Activated CD4-positive, alpha-beta T cell treated with anti-CD3 and anti-CD28 coated beads, Interleukin-2, amount 50 U/mL, for 16 hours (primary cell): ENCODE measurements at places on chromosomes 5 and 9.

DNA sequence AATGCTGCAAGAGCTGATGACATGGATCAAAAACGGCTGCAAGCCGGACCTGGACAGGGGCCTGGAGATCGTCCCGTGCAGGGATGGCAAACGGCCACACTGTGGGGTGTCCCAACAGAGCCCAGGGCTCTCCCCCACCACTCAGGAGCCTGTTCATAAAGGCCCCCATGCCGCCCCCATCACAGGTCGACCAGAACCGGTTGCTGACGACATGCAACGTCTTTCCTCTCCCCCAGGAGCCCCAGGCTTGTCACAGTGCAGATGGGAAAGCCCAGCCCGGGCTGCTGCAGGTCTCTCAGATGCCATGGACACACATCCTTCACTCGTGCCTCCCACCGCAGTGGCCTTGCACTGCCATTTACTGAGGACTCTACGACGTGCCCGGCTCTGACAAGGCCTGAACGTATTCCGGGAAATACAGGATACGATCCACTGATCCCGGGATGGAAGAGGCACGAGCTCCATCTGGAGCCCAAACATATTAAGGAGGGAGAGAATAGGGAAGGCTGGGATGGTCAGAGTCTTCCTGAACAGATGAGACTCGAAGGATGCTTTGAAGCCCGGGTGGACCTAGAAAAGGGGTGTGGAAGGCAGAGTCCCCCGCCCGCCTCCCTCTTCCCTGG lies 76.5 kb upstream of the SARDH start:
- no peak for DNase-seq

DNA sequence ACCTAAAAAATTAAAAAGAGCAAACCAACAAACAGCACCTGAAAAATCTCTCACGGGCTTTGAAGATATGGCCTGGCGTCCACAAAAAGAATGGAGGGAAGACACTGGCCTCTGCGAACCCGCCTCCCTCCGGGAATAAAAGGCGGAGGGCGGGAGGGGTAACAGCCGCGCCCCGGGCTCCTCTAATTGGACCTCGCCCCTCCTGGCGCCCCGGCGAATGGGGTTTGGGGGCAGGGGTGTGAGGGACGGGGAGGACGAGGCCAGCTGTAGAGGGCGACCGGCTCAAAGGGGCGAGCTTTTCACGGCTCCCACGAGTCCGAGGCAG lies 753 bp downstream of the FANCC start:
- peak; percentile 52 for DNase-seq

DNA sequence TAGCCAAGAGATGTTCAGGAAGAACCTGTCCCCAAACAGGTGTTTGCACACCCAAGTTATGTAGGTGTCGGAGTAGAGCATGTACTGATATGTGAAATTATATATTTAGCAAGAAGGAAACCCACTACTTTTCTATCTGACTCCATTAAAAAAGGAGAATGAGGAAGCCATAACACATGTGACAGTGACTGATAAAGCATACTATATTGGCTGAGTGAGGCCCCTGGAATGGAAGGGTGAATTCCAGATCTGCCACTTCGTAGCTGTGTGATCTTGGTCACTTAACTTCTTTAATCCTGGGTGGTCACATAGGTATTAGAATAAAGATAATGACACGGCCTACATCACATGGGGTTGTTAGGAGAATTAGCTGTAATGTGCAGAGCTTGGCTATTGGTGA lies 116.0 kb upstream of the MAN2A1 start:
- DNase-seq: no peak

- DNase-seq: no peak
These were observed 44.0 kb downstream of the TNPO1 start for GRCh38 chr5:72860499-72860898.

DNA sequence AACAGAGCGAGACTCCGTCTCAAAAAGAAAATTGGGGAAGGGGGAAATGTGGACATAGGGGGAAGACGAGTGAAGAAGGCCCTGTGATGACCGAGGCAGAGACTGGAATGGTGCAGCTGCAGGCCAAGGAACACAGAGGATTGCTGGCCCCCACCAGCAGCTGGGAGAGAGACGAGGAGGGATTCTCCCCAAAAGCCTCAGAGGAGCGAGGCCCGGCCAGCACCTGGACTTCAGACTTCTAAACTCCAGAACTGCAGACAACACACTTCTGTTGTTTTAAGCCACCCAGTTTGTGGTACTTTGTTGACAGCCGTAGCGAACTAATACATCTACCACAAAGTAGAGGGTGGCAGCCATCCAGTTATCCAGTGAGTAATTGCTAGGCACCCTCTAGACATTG lies 124.6 kb downstream of the ATPSCKMT start:
- no peak for DNase-seq

GRCh38 chr9:20553558-20554149 lies 68.6 kb downstream of the MLLT3 start:
- no peak for DNase-seq

- no peak for DNase-seq
These were observed 9.8 kb upstream of the CPEB4 start for GRCh38 chr5:173878224-173878967.

GRCh38 chr5:177598477-177598876 lies 1.5 kb upstream of the B4GALT7 start:
- no peak for DNase-seq

DNA sequence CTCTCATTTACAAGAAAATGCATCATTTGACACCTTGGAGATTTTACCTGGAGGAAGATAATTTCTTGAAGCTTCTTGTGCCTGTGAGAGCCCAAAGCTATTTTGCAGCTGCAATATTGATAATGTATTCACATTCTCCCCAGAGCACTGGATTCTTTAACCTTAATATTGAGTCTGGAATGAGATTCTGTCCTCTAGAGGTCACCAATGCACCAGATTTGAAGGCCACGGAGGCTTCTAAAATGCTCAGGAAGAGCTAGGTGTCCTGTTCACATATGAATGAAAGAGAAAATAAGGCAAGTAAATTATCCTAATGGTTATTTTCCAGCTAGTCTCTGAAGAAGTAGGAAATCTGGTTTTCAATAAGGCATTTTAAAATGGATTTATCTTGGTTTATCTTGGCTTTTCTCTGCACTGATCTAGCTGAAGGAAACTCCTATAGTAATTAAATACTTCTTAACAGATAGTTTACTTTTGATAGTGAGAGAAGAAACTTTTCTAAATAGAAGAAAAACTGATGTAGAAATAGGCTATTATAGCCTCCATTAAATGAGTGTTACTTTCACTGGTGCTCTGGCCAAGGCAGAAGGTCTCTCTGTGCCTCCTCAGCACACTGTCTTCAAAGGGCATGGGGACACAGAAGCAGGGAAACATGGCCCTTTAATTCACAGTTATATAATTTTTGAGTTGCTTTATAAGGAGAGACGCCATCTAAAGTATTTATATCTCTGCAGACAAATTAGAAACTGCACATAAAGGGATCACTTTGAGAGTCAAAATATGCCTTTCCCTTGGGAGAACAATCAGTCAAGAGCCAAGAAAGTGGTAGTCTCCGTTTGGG lies 297.0 kb upstream of the ACTBL2 start:
- DNase-seq: peak; percentile 19

- no peak for DNase-seq
These were observed 68.2 kb upstream of the ITGA2 start for GRCh38 chr5:52920929-52921328.

DNA sequence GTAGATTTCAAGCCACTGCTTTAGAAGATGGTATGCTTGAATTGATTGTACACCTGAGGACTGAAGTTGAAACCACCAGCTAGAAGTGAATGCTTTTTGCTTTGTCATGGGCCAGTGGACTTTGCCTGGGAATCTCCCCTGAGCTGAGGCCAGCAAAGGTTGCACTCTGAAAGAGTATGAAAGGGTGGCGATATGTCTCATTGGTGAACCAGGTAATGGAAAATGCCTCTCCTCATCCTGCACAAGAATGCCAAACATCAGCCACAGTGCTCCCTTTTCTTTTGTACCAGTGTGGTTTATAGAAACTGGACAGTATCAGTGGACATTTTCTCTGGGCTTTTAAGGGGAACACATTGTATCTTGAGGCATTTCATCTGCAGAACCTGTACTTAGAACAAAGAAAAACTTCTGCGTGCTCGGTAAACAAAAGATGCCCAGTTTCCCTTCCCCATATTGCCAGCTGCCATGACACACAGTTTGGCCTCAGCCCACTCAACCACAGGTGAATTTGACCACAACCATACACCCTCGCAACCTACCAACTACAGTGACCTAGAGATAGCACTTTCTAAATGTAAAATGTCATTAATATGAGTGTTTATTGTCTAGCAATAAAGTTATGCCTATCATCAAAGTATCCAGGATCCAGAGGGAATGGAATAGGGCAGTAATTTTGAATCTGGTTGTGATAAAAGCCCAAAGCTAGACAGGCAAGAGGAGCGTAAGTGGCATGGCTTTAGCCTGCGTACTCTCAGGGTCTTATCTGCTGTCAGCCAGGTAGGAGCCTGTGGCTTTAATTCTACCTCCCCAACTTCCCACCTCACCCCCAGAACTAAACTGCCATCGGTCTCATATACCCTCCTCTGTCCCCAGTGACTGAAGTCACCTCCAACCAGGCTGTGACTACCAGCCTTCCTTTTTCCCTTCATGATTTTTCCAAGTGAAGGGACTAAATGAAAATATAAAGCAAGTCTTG lies 79.5 kb upstream of the LHFPL2 start:
- DNase-seq: no peak

- no peak for DNase-seq
These were observed 81.5 kb upstream of the TRPM3 start for GRCh38 chr9:71202931-71203330.

GRCh38 chr5:72884892-72885291 lies 68.4 kb downstream of the TNPO1 start:
- no peak for DNase-seq

DNA sequence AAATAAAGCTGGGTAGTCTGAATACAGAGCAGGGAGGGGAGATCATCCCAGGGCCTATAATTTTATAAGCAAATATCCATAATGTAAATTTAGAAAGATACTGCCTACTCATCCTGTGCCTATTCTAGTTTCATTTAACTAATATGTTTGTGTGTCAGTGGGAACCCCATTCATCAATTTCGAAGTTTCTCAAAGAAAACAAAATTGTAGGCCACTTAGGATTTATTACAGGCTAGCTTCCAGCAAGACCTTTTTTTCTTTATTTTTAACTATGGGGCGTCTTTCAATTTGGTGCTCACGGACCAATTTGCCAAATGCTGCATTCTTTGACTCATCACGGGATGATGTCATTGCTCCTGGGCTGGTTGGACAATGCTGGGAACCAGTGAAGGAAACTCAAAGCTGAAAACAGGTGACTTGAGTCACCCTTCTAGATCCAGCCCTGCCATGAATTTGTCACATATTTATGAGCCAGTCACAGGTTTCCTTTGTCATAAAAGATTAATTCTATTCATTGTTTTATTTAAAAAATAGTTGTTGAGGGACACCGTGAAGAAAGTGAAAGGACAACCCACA lies 13.4 kb downstream of the PCSK5 start:
- no peak for DNase-seq
